ENCODE measurements at places on chromosomes 5 and 9.

DNA sequence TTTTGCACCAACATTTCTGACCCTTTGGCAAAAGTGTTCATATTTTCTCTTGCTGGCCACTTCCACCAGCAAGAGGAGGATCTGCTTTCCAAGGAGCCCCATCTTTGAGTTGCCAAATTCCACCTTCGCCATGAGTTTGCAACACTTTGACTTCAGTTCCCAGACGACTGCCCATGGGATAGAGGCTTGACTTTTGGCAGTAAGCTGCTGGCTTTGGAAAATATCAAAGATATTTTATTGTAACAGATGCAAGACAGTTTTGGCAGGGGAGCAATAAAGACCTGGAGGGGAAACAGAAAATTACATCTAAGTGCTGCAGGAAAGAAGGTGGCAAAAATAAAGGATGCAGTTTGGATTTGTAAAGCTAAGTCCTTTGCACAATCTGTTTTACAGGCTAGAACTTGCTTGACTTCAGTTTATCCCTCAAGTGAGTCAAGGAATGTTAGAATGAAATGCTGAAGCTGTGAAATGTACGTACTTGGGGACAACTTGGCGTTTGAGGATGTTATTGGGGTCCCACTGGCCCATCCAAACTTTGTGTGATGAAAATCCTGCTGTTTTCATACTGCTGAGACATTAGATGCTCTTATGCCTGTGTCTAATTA lies 232.9 kb downstream of the GOLPH3 start:
- DNase-seq = no peak

GRCh38 chr9:33049680-33050361 lies 24.7 kb downstream of the DNAJA1 start:
- no peak for DNase-seq

DNA sequence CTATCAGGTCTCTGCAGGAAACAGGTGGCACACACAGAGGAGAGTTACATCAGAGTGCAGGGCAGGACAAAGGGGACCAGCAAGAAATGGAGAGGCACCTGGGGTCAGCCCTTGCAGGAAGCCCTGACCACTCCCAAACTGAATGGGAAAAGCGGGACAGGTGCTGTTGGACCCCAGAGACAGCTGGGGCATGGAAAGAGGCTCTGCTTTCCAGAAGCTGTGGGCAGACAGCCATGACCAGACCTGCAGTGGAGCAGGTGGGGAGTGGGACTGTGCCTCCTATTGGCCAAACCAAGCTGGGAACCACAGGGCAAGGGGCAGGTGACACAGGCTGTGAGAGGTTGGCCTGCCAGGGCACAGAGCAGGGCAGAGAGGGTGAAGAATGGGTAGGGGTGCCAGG lies 125.8 kb downstream of the BOD1 start:
- no peak for DNase-seq

- DNase-seq = no peak
These were observed 43.6 kb downstream of the GNAQ start for GRCh38 chr9:77987880-77988525.

DNA sequence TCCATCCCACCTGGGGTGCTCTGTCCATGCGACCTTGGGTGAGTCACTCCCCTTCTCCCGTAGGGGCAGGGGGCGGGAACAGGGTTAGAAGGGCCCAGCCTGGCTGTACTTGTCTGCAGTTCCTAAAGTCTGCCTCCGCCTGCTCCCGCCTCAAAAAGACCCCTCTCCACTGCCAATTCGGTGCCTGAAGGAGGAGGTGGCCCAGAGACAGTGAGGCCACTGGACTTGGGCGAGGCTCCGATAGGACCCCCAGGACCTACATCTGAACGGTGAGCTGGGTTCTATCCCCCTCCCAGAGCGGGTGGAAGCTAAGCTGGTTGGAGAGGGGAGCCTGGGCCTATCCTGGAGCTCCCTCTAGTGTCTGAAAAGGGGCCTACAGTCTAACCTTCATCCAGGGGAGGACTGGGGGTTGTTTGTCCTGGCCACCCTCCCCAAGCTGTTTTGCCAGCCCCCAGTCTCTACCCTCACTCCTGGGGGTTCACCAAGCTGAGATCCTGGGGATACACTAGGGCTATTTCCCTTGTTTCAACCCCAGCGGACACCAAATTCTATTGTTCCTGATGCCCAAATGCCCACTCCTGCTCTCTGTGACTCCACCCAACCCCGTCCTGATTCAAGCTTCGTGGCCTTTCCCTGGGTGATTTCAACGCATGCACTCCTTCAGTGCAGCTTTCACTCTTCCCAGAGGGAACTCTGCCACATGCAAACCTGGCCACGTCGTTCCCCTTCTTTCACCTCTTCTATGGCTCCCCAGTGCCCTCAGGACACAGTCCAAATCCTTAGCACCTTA lies 6.1 kb upstream of the CRB2 start:
- peak; percentile 62 for DNase-seq
